Effector memory CD4-positive, alpha-beta T cell (primary cell): ENCODE measurements at places on chromosomes 5 and 9.
A peak's percentile ranks its signal among the peaks of the same experiment; 100 is the strongest.

DNA sequence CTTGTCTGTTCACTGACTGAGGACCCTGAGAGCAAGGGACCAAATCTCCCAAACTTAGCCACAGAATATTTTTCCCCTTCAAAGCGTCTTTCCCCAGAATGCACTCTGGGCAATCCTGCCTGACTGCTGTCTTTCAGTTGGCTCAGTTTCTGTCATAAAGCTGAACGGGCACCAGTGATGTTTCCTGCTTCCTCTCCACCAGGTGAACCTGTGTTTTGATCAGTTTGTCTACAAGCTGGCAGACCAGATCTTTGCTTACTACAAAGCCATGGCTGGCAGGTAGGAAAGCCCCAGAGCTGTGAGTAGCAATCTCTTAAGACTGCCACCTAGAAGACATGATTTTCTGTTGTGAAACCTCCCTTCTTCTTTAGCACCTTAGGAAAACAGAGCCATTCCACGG is 61.8 kb downstream of the CYFIP2 start:
- DNase-seq: no peak
- peak overlapping the region; percentile 51 for H3K27ac ChIP-seq
- peaks cover 73% of the 10 kb centered on the region for H3K36me3 ChIP-seq
- H3K27me3 ChIP-seq: no peaks in the 10 kb centered on the region
- H3K4me3 ChIP-seq: no peak overlapping the region
- peaks cover 3% of the 10 kb centered on the region for H3K4me1 ChIP-seq

DNA sequence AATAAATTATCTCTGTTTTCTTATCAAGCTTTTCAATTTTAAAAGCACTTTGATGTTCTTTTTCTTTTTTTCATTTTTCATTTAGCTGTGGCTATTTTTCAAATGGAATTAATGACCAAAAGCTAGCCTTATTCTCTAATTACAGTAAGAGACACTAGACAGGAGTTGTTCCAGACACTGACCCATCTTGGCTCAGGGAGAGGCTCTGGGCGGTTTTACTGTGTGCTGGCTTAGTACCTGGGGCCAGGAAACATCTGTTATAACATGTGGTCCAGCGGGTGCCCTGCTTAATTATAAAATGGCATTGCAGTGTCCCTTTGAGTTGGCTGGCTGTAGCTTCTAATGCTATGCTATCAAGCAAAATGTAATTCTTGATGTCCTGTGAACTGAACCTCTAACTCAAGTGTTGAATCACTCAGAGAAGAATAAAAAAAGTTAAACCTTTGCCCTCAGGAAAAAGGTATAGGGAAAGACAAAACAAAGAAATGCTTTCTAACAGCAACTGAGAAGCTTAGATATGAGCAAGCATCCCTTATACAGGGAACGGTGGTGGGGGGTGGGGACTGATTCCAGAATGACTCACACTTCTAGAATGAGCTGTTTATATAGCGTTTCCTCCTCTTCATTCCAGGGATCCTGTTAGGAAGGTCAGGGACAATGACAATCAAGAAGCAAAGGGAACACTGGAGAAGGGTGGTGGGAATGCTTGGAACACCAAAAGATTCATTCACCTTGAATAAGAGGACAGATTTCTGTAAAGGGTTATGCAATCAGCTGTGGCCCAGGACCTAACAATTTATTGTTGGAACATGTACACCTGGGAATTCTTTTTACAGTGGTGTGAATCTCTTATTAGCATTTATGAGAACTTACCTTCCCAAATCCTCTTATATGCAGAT is 58.7 kb upstream of the NFIB start:
- no peak overlapping the region for H3K4me3 ChIP-seq
- no peaks in the 10 kb centered on the region for H3K36me3 ChIP-seq
- H3K4me1 ChIP-seq: no peaks in the 10 kb centered on the region
- DNase-seq: no peak
- no peaks in the 10 kb centered on the region for H3K27me3 ChIP-seq
- H3K27ac ChIP-seq: no peak overlapping the region

- no peak overlapping the region for H3K27ac ChIP-seq
- H3K4me3 ChIP-seq: no peak overlapping the region
- DNase-seq: no peak
- no peaks in the 10 kb centered on the region for H3K4me1 ChIP-seq
Observed at GRCh38 chr5:127101533-127101932, 28.2 kb upstream of the C5orf63 start.

GRCh38 chr5:150600616-150601490 is 39.6 kb upstream of the SYNPO start:
- DNase-seq: no peak
- H3K27ac ChIP-seq: no peak overlapping the region
- H3K4me3 ChIP-seq: no peak overlapping the region
- H3K36me3 ChIP-seq: no peaks in the 10 kb centered on the region
- H3K27me3 ChIP-seq: no peaks in the 10 kb centered on the region
- no peaks in the 10 kb centered on the region for H3K4me1 ChIP-seq

DNA sequence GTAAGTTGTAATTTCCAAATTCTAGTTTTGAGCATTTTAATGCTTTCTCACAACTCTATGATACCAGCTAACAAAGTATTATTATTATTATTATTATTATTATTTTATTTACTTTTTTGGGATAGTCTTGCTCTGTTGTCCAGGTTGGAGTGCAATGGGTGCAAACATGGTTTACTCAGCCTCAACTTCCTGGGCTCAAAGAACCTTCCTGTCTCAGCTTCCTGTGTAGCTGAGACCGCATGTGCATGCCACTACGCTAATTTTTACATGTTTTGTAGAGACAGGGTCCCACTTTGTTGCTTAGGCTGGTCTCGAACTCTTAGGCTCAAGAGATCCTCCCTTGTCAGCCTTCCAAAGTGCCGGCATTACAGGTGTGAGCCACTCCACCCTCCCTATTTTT is 27.0 kb downstream of the LRRC70 start:
- no peaks in the 10 kb centered on the region for H3K4me1 ChIP-seq
- DNase-seq: no peak
- peaks cover 5% of the 10 kb centered on the region for H3K36me3 ChIP-seq
- no peak overlapping the region for H3K4me3 ChIP-seq

DNA sequence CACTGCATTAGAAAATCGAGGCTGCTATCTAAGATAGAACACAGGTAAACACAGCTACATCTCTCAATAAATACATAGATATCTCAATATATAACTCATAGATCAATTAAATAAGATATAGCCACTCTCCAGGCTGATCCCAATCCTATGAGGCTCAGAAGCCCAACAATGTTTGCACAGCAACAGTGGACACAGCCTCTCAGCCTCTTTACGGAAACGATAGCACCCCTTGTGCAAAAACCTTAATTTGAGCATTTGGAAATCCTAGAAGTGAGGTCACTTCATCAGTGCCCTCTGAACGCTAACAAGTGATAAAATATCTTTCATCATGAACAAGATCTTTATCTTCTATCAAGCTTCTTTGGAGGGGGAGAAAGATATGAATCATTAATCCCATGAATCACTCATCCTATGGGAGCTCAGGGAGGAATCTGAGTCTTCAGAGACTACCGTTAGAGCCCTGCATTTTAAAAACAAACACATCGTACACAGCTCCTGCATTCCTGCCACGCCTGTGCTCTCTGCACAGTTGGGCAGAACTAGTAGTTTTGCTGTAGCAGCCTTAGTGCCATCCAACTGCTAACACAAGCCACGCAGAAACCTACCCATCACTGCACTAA is 71.4 kb downstream of the MED27 start:
- peaks cover 7% of the 10 kb centered on the region for H3K36me3 ChIP-seq
- H3K4me1 ChIP-seq: no peaks in the 10 kb centered on the region
- no peak for DNase-seq
- H3K27ac ChIP-seq: no peak overlapping the region
- H3K4me3 ChIP-seq: no peak overlapping the region

DNA sequence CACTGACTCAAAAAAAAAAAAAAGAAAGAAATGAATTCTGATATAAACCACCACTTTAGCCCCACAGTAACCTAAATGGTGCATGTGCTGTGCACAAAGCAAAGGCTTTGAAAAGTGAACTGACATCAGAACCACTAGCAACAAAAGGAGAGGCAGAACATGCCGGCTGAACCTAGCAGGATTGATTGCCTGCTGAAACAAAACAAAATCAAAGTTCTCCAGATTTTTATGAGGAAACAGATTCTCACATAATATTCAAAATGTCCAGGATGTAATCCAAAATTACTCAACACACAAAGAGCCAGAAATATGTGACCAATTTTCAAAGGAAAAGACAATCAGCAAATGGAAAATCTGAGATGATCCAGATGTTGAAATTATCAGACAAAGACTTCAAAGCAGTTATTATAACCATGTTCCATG is 37.9 kb downstream of the UBTD2 start:
- no peaks in the 10 kb centered on the region for H3K27me3 ChIP-seq
- no peaks in the 10 kb centered on the region for H3K4me1 ChIP-seq
- H3K27ac ChIP-seq: no peak overlapping the region
- no peaks in the 10 kb centered on the region for H3K36me3 ChIP-seq
- no peak overlapping the region for H3K4me3 ChIP-seq

- H3K27me3 ChIP-seq: no peaks in the 10 kb centered on the region
- no peaks in the 10 kb centered on the region for H3K4me1 ChIP-seq
- H3K27ac ChIP-seq: no peak overlapping the region
- no peak for DNase-seq
- no peak overlapping the region for H3K4me3 ChIP-seq
Observed at GRCh38 chr9:111783857-111784256, 10.9 kb downstream of the SHOC1 start.

DNA sequence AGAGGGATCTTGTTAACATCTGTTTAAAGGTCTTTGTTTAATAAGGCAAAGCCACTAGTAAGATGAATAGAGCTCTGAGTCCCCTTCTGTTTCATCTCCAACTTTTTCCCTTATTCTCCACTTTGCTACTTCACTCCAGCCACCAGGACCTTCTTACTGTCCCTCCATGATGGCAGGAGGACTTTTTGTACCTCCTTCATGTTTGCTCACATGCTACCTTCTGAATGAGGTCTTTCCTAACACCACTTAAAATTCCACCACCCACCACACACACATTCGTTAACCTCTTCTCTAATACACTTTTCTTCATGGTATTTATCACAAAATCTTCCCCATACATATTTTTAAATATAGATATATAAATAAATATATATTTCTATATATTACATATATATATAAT is 501.9 kb downstream of the PDE4D start:
- no peaks in the 10 kb centered on the region for H3K36me3 ChIP-seq
- no peak for DNase-seq
- H3K27me3 ChIP-seq: no peaks in the 10 kb centered on the region
- no peak overlapping the region for H3K27ac ChIP-seq
- no peaks in the 10 kb centered on the region for H3K4me1 ChIP-seq

DNA sequence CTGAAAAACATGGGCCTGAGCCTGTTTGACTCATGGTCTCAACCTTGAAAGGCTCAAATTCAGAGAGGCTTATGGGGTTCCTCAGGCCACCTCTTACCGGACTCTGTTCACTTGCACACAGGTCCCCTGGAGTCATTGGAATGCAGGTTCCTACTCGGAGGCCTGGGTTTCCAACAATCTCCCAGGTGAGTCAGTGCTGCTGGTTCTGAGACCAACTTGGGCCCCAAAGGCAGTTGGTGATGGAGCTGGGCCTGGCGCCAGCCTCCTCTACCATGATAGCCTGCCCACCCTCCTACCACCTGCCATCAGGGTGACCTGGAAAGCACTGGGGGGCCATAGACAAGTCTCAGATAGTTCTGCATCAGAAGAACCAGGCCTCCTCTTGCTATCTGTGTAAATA is 188.4 kb downstream of the RGS3 start:
- no peak overlapping the region for H3K27ac ChIP-seq
- DNase-seq: no peak
- no peaks in the 10 kb centered on the region for H3K27me3 ChIP-seq

- no peaks in the 10 kb centered on the region for H3K4me1 ChIP-seq
- H3K4me3 ChIP-seq: no peak overlapping the region
- no peaks in the 10 kb centered on the region for H3K36me3 ChIP-seq
- H3K27me3 ChIP-seq: no peaks in the 10 kb centered on the region
Observed at GRCh38 chr9:15058236-15058635, 148.0 kb upstream of the FREM1 start.

DNA sequence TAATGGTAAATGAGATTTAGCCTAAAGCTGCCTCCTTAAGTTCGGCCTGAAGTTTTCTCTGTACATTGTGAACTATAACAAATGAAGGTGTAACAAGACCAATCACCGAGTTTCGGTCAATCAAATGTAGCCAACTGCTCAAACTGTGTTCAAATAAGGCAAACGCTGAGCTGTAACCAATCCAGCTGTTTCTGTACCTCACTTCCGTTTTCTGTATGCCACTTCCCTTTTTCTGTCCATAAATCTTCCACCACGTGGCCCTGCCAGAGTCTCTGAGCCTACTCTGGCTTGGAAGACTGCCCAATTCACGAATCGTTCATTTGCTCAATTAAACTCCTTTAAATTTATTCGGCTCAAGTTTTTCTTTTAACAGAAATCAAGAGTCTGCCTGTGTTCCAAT is 193.5 kb upstream of the KLF9 start:
- H3K4me3 ChIP-seq: no peak overlapping the region
- no peak overlapping the region for H3K27ac ChIP-seq
- no peaks in the 10 kb centered on the region for H3K36me3 ChIP-seq

GRCh38 chr9:96719521-96719920 is 58.4 kb downstream of the ZNF510 start:
- no peaks in the 10 kb centered on the region for H3K36me3 ChIP-seq
- peaks cover 8% of the 10 kb centered on the region for H3K27me3 ChIP-seq
- DNase-seq: no peak
- H3K27ac ChIP-seq: no peak overlapping the region
- H3K4me1 ChIP-seq: no peaks in the 10 kb centered on the region

DNA sequence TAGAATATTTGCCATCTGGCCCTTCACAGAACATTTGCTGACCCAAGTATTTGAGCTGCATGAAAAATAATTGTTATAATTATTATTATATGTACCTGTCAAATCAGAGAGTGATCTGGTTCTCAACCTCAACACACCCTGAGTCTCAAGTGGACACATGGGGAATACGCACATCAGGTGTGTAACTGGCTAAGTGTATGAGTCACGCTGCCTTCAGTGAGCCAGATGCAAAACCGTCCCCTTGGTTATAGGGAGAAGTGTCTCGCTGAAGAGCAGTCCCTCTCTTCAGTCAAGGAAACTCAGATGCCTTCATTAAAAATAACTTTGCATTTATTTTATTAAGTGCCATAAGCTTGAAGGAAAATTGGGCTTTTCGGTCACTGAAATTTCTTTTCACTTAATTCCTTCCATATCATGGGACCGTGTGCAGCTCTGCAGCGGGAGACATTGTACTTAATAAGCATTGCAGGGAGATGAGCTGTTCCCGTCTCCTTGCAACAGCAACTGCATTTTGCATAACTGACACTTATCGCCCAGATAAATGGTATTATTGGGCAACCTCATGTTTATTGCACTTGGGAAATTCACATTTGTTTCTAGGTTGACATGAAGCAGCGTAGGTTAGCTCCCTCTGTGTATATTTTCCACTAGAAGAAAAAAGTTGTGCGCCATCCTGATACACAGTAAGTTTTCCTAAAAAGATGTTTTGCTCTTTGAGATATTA is 512.3 kb upstream of the DAP start:
- no peak for DNase-seq
- no peak overlapping the region for H3K4me3 ChIP-seq
- H3K27ac ChIP-seq: no peak overlapping the region
- H3K36me3 ChIP-seq: no peaks in the 10 kb centered on the region
- H3K27me3 ChIP-seq: no peaks in the 10 kb centered on the region
